Activated naive CD8-positive, alpha-beta T cell treated with anti-CD3 and anti-CD28 coated beads for 36 hours (primary cell): ENCODE measurements at places on chromosomes 3 and 15.

DNA sequence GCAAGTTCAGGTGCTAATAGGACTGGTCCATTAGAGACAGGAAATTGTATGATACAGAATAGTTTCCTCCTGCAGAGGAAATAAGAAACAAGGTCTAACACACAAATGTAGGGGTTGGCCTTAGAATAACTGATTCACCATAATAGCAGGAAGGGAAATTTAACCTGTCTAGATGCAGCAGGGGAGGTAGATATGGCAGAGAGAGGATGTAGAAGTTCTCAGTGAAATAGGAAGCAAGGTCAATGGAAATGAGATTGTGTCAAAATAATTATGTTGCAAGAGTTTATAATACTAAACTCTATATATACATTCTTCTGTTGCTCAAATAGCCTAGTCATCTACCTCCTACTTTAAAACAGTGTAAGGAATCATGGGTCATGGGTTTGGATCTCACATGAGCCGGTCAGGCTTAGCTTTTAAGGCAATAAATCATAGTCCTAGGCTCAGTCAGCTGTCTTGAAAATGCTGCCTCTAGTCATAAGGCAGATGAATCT, 17.0 kb downstream of the BCL2A1 start:
- DNase-seq, result no peak

- DNase-seq, result no peak
Measured at GRCh38 chr3:152120601-152121269, 148.0 kb upstream of the MBNL1 start.

DNA sequence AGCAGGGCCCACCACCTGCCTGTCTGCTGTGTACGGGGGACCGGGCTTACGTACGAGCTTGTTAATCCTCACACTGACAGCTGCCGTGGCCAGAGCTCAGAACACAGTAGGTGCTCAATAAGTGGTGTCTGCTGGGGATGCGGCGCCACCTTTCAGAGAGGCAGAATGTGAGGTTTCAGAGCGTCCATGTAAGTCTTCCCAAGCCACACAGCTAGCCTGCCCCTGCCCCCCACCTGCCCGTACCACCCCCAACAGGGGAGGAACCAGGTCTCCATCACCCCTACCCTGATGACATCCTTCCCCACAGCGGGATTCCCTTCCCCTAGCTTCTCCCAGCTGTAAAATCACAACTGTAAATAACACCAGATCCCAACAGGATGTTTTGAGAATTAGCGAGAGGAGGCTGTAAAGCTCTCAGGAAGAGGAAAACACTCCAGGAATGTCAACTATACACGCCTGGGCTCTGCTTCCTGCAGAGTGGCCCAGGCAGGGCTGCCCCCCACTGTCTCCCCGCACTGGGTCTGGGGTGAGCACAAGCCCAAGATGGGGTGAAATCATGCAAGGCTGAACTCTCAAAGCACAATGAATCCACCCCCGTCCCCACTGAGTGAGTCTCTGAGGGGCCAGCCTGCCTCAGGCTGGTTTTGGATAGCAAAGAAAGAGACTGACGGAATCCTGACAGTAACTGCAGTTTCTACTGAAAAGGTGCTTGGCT, 250.1 kb upstream of the LYSMD4 start:
- DNase-seq, result no peak

- DNase-seq, result peak; percentile 36
Measured at GRCh38 chr15:48644827-48645557, 517 bp downstream of the FBN1 start.

DNA sequence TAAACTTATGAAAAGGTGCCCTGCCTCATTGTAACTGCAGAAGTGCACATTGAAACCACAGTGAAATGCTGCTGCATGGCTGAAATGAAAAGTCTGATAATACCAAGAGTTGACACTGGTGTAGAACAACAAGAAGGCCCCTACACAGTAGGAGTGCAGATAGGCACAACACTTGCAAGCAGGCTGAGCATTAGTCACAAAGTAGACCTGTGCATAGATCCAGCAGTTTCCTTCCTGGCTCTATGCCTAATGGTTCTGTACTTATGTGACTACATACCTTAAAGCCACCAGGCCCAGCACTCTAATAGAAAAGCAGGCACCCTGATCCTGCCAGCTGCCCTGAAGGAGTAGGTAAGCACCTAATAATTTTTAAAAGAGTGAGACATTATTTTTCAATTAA, 41.8 kb downstream of the PRR23E start:
- DNase-seq, result no peak

- DNase-seq, result no peak
Measured at GRCh38 chr15:32721596-32721995, 3.8 kb downstream of the GREM1 start.

DNA sequence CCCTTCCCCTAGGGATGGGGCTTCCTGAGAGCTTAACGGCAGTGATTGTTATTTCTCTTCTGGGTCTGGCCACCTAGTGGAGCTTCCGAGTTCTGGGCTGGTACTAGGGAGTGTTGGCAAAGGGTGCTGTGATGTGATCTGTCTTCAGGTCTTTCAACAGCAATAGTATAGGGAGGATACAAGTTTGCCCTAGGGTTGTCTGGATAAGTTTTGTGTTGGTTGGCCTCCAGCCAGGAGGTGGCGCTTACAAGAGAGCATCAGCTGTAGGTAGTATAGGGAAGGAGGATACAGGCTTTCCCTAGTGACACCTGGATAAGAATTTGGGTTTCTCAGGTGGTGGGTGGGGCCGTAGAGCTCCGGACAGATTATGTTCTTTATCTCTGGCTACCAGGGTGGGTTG, 19.2 kb upstream of the CPOX start:
- no peak for DNase-seq

DNA sequence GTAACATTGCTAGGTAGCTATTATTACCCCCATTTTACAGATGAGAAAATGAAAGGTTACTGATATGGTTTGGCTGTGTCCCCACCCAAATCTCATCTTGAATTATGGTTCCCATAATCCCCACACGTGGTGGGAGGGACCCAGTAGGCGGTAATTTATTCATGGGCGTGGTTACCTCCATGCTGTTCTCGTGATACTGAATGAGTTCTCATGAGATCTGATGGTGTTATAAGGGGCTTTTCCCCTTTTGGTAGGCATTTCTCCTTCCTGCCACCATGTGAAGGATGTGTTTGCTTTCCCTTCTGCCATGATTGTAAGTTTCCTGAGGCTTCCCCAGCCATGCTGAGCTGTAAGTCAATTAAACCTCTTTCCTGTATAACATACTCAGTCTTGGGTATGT, 252.1 kb downstream of the OPA1 start:
- no peak for DNase-seq

DNA sequence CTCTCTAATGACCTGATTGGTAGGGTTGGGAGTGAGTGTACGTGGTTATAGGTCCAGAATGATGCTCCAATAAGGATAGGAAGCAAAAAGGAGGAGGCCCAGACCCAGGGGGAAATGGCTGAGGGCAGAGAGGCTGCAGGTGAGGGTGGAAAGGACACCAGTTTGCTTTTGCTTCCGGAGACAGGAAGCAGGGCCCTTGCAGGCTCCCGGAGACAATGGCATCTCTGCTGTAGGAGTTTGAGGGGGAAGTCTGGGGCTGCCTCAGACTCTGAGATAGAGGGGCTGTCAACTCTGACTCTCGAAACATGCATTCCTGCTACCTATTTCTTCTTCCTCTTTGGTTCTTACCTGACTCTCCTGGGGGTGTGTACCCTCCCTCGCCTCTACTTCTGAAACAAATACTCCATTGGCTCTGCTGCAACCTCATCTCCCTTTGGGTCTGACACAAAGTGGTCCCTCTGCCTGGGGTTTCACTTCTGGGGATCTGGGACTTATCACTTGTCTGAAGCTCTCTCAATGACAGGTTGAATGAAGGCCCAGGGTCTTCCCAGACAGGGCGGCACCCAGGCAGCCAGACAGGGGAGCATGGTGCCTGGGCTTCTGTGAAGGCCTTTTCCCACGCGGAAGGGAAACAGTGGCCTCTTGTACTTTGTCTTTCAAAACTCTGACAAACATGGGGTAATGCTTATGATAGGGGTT, 61.5 kb downstream of the CHRD start:
- DNase-seq, result no peak

GRCh38 chr3:105365391-105366325, 1.1 kb upstream of the ALCAM start:
- DNase-seq, result no peak

DNA sequence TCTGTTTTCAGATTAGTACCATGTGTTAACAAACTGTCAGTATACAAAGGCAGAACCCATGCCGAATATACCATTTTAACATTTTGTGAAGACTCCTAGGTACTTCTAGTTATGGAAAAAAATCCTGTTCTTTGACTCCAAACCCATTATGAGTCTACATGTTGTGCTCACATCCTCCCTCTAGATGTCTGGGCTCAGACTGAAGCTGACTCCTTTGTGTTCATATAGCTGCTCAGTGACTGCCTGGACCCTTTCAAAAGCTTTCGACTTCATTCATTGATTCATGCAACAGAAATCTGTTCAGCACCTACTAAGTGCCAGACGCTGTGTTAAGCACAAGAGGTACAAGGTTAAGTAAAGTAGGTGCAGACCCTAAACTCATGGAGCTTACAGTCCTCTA, 60.5 kb downstream of the MEGF11 start:
- no peak for DNase-seq

DNA sequence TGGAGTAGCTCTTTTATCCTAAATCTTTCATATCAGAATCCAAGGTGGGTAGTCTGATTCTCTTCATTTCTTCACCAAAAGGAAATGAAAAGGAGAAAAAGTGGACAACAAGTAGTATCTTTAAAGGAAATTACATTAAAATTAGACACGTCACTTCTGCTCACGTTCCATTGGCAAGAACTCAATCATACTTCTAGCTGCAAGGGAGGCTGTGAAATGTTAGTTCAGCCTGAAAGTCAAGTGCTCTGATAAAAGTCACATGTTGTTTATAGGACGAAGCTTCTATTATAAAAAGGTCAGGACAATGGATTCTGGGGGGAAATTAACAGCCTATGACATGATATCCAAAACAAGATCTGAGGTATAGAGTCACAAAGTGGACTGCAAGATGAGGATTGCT, 164.6 kb upstream of the MCTP2 start:
- DNase-seq, result no peak

- DNase-seq, result no peak
Measured at GRCh38 chr3:65819896-65820295, 218.8 kb downstream of the MAGI1 start.

GRCh38 chr15:32716216-32716914, 1.4 kb upstream of the GREM1 start:
- DNase-seq, result no peak

GRCh38 chr3:37506956-37507535, 332.7 kb upstream of the LRRFIP2 start:
- DNase-seq, result no peak

- DNase-seq, result no peak
Measured at GRCh38 chr3:120743556-120744195, 1.1 kb downstream of the GTF2E1 start.

- peak; percentile 82 for DNase-seq
Measured at GRCh38 chr3:169149349-169149890, 514.1 kb downstream of the MECOM start.

- no peak for DNase-seq
Measured at GRCh38 chr15:100266166-100266565, 75.6 kb downstream of the ADAMTS17 start.

- DNase-seq, result no peak
Measured at GRCh38 chr3:121072133-121072532, 164.1 kb downstream of the STXBP5L start.

DNA sequence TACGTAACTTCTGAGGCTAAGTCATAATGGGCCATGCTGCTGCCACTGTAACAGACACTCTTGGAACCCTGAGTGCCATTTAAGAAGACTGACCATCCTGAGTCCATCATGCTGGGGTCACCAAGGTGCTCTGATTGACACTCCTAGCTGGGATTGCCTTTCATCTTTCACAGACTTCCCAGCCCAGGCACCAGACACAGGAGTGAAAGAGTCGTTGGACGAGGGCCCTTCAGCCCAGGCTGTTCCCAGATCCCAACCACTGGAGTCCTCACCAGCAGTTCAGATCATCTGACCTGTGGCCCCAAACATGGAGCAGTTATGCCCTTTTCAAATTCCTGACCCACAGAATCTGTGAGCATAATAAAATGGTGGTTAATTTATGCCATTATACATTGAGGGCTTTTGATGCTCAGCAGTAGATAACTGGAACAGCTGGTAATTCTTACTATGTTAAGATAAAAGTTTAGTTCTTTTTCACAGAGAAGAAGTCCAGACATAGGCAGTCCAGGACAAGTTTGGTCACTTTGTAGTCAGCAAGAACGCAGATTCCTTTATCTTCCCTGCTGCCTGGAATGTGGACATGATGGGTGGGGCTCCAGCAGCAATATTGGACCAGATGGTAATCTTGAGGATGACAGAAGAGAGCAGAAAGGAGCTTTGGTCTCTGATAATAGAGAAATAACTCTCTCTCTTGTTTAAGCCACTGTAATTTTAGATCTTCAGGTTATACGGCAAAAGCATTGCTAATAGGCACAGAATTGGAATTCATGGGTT, 7.3 kb upstream of the EHD4 start:
- no peak for DNase-seq

DNA sequence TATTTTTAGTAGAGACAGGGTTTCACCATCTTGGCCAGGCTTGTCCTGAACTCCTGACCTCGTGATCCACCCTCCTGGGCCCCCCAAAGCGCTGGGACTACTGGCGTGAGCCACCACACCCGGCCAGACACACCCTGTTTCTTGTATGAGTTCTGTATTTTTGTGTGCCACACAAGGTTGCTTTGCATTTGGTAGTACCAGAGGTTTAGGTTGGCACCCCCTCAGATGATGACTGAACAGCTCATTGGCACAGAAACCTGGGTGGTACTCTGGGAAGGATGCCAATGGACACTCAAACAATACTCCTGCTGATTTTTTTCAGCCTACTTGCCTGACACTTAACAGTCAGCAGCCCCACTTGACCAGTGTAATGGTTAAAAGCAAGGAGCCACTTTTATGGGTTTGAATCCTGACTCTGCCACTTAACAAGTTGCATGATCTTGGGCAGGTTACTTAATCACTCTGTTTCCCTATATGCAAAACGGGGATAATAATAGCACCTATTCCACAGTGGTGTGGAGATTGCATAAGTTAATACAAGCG, 39.2 kb upstream of the BCL2A1 start:
- DNase-seq, result no peak

GRCh38 chr3:114364806-114365654, 71.2 kb downstream of the TIGIT start:
- no peak for DNase-seq

- DNase-seq, result no peak
Measured at GRCh38 chr15:75050283-75050682, 26.9 kb downstream of the PPCDC start.

DNA sequence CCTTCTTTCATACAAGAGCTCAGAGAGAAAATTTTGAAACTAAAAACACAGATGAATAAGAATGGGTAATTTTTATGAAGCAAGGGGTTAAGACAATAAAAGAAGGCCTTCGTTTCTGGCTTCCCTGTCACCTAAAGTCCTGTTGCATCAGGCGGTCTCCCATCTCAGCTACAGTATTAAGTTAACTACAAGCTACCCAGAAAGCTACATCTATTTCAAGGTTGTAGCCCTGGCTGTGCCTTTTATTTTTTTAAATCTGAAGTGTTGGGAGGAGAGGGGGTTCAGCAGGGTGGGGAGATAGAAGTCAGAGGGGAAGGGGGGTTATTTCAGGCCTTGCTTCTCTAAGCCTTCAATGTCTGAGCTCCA, 183.3 kb downstream of the TPRG1 start:
- no peak for DNase-seq
